ENCODE measurements at places on chromosomes 11 and 22. TPM values are rescaled to one million over a fixed set of nuclear protein-coding genes. Genes with fewer than 3 reads are reported as not detected.

Gene SAA4
- total RNA-seq: not detected

Gene OSM
- total RNA-seq: not detected

Gene SEC14L6
- not detected for total RNA-seq

Gene APOL5
- total RNA-seq: not detected

Gene MRGPRF
- total RNA-seq: 34.2 TPM

Measured in myometrial cell (primary cell).